Kidney (tissue), 22 donors: ENCODE measurements at places on chromosomes 12 and 14.

- DNase-seq: no peak
These were observed 37.9 kb downstream of the GCN1 start for GRCh38 chr12:120156315-120157259.

- no peak for DNase-seq
These were observed 35.1 kb downstream of the CAMKK2 start for GRCh38 chr12:121261398-121261797.

DNA sequence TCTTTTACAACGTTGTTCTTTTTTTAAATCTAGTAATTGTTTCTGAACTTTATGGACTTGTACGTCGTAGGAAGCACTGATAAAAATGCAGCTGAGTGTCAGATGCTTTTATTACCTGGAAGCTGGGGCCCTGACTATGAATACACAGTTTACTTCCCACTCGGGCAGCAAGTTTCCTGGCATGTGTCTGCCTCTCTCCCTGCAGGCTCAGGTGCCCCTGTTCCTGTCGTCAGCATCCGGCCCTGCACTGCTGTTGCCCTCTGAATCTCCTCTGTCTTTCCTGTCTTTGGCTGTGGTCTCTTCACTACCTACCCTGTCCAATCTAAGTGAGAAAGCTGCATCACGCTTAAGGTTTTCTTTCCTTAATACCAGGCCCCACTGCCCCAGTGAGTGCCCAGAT is 75.8 kb downstream of the PELI2 start:
- no peak for DNase-seq

- peak; percentile 62 for DNase-seq
These were observed 4.2 kb downstream of the ARHGAP9 start for GRCh38 chr12:57475271-57476161.
